Erythroblast (primary cell): ENCODE measurements at places on chromosomes 4 and X.
A peak's percentile ranks its signal among the peaks of the same experiment; 100 is the strongest.

- no peak for DNase-seq
Measured at GRCh38 chr4:152072906-152073305, 312.1 kb upstream of the GATB start.

GRCh38 chrX:55907968-55908607 lies 190.5 kb downstream of the RRAGB start:
- peak; percentile 52 for DNase-seq

- DNase-seq = no peak
Measured at GRCh38 chr4:89305712-89306437, 1.7 kb downstream of the GPRIN3 start.

GRCh38 chrX:18861511-18861910 lies 122.4 kb downstream of the PHKA2 start:
- no peak for DNase-seq

DNA sequence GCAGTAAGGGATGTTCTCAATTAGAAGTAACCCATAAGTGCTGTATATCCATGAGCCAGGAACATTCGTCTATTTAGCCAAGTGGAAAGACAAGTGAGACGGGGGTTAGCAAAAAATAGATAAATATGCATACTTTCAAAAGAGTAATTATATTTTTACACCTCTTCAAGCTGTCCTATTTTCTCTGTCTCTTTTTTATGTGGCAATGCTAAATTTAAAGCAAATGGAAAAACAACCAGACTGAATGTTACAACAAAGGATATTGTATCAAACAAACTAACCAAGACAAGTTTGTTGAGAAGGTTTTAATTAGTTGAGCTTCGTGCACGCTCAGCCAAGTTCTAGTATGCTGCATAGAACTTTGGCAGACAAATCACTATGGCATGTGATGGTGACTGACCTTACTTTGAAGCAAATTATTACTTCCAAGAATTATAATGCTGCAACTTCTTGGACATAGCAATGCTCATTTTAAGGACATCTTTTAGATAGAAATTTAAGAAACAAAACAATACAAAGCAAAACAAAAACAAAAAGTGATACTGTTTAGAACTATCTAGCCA lies 61.4 kb upstream of the TMEM150C start:
- DNase-seq = no peak

- peak; percentile 3 for DNase-seq
Measured at GRCh38 chr4:110310795-110311194, 112.4 kb upstream of the ELOVL6 start.

- no peak for DNase-seq
Measured at GRCh38 chr4:103405415-103405814, 207.3 kb upstream of the CENPE start.

GRCh38 chr4:57355101-57355665 lies 245.0 kb upstream of the IGFBP7 start:
- DNase-seq = no peak

DNA sequence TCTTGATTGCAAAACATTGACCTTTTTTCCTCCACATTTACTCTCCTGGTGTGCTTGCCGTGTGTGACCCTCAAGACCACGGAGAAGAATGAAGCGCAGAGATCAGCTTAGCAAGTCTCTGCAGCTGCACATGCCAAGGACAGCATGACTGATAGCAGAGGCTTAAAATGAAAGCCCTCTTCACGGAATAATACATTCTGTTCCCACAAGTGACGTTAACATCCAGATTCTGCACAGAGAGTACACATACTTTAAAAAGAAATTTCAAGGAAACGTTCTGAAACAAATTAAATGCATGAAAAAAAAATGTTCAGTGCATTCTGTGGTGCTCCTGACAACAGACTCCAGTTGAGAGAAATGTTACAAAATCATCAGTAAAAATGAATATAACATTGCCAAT lies 60.9 kb downstream of the SLC7A11 start:
- no peak for DNase-seq

DNA sequence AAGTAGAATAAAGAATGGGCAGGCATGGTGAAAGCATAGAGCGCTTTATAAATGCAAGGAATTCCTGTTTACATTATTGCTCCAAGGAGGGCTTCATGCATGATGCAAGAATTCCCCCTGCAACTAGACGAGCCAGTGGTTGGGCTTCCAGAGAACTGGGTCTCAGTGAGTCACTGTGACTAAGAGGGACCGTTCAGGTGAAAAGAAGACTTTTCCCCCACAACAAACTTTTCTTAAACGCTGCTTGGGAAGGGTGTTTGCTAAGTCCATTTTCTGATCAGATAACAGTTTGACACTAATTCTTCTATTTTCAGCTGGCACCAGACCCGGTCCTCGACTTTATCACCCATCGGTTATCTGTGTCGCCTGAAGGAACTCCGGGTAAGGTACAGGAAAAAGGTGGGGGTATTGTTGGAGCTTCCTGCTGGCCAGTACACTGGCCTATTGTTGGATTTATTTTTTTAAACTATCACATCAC lies 40.1 kb downstream of the LDB2 start:
- DNase-seq = no peak

DNA sequence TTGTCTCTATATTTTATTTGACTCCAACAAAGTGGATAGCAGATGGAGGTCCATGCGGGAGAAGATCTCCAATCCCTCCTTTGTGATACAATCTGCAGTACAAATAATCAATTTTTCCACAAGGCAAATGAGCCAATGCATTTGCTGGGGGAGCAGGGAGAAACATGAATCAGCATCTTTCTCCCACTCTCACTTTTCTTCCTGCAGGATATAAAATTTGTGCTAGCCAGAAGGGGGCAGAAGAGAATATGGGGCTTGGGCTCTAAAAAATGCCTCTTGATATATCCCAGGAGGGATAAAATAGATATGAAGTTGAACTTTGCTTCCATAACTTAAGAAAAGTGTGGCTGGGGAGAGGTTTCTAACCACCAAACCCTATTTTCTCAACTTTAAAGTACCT lies 38.3 kb upstream of the CWH43 start:
- DNase-seq = no peak

DNA sequence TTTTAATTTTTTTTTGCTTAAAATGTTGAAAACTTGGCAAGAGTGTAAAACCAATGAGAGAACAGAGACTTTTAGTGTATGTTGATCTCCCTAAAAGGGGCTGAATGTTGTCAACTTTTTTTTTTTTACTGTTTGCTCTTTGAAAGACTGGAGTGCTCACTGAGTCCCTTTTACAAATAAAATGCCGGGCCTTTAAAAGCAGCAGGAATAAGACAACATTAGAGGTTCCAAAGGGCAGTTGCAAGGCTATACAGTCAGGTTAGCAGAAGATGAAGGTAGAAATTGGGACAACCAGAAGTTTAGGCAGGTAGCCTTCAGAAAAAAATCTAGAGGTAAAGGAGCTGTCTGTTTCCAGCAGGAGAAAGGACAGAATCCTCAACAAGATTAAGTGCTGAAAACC lies 132.5 kb upstream of the HTR2C start:
- DNase-seq = no peak

GRCh38 chr4:7172946-7173345 lies 19.4 kb upstream of the SORCS2 start:
- DNase-seq = no peak

- no peak for DNase-seq
Measured at GRCh38 chr4:110619463-110620247, 3.2 kb downstream of the PITX2 start.

GRCh38 chr4:18850867-18851266 lies 829.3 kb upstream of the LCORL start:
- DNase-seq = no peak

GRCh38 chr4:41598580-41598979 lies 60.6 kb downstream of the LIMCH1 start:
- no peak for DNase-seq

GRCh38 chr4:147524601-147525000 lies 43.7 kb downstream of the EDNRA start:
- DNase-seq = no peak
